ENCODE measurements at places on chromosomes 7 and 10.

DNA sequence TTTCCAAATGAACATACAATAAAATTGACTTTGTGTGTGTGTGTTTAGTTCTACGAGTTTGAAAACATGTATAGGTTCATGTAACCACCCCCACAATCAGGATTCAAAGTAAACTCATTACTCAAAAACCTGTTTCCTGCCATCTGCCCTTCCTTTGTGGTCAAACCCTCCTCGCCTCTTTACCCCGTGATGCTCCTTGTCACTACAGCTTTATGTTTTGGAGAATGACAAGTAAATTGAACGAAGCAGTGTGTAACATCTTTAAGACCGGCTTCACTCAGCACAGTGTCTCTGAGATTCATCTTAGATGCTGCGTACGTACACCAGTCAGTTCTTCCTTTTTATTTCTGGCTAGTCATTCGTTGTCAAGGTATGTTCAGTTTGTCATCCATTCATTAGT, 54.6 kb upstream of the MKI67 start:
- DNase-seq, result no peak

GRCh38 chr10:97150013-97150595, 35.7 kb downstream of the SLIT1 start:
- no peak for DNase-seq

- no peak for DNase-seq
Measured at GRCh38 chr7:131210618-131211017, 117.1 kb upstream of the MKLN1 start.

- DNase-seq, result no peak
Measured at GRCh38 chr10:89421018-89421476, 6.7 kb downstream of the IFIT5 start.
